ENCODE measurements at places on chromosomes 1 and 21. TPM values are rescaled to one million over a fixed set of nuclear protein-coding genes. Genes with fewer than 3 reads are reported as not detected.
A peak's percentile ranks its signal among the peaks of the same experiment; 100 is the strongest.

DNA sequence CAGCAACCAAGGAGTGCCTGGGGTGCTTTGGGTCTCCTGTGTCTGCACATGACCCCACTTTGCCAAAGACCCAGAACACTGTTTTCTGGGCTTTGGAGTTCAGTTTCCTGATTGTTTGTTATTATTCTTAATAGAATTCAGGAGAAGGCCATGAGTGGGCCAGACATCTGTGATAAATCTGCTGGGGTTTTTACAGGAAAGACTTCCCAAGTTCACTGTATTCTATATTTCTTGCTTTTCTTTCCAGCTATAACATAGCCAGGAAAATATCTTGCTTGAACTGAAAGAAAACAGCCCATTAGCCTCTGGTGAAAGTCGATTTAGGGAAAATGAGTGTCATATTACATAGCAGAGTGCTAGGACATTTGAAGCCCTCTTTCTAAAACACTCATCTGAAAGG, 345.1 kb upstream of the USP24 start:
- no peak for DNase-seq

DNA sequence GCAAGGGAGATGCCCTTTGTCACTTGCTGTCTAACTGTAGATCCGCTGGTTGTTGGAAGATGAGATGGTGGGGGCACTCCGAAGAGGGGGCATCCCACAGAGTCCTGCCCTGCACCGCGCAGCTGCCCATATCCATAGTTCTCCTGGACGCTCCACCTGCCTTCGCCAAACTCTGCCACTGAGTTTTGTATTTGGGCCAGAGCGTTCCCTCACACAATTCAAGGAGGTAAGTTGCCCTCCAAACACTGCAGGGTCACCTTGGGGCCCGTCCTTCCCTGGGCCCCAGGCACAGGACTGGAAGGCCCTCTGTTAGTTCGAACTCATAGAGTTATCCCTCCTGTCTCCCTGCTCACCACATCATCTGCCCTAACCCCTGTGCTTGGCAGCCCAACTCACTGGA, 22.1 kb downstream of the HYI start:
- DNase-seq, result no peak

GRCh38 chr1:75630004-75630594, 19.2 kb upstream of the SLC44A5 start:
- DNase-seq, result no peak

- DNase-seq, result no peak
These were observed 130.5 kb downstream of the DISC1 start for GRCh38 chr1:231757101-231757404.

DNA sequence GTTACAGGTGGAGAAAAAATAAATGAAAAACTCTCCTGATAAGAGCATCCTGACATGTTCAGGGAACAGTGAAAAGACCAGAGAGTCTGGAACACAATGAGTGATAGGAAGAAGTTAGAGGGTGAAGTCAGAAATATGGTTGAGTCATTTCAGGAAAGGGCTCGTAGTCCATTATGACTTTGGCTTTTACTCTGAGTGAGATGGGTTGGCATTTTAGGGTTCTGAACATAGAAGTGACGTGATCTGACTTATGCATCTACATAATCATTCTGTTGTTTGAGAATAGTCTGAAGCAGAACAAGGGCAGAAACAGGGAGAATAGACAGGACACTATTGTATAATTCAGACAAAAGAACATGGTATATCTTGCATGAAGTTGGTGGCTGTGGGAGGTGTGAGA, 5.8 kb downstream of the HMCN1 start:
- DNase-seq, result no peak

DNA sequence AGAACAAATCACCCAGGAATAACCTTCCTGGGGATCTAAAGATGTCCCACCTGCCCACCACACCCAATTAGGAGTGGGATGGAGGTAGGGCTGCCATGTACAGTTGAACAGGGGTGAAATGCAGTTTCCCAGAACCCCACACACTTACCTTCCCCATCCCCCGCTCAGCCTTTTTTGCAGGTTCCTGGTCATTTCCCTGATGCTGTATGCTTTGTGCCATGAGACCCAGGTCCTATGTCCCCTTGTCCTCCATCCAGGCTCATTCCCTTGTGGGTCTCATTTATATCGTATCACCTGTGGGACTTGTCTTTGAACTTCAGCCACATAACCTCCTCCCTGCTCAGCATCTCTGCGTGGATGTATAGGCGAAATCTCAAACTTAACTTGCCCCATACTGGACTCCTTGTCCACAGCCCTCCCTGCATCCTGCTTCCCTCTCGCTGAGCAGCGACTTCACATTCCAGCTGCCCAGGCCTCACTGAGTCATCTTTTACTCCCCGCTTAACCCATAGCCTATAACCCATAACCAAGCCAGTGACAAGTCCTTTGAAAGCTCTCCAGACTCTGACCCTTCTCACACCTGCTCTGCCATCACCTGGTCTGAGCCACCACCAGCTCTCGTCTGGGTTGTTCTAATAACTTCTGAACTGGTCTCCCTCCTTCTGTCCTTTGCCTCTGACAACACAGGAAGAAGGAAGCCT, 4.7 kb downstream of the LDLRAD2 start:
- peak; percentile 69 for DNase-seq

DNA sequence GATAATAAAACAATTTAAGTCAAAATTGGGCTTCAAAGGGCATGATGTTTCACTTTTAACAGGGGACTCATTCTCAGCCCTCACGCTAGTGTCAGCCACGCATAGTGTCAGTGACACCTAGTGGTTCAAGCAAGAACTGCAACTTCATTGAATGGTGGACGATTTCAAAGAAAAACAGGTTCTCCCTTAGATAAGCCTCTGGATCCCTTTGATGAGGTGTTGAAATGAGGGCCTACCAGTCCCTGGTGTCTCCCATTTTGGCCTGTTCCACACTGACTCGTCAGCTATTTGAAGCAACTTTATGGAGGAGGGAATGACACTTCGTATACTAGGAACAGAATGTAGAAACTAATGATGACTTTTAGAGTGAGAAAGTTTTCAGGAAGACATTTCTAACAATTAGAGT, 56.2 kb downstream of the FCRL5 start:
- DNase-seq, result peak; percentile 28

- DNase-seq, result peak; percentile 79
These were observed 157.3 kb downstream of the SLC30A10 start for GRCh38 chr1:219771080-219771479.

GRCh38 chr1:67679691-67680090, 5.3 kb upstream of the GADD45A start:
- DNase-seq, result peak; percentile 80

RASSF5 gene
- 17.6 TPM for total RNA-seq

AIRE gene
- not detected for total RNA-seq

Data from PC-9 (cell line).